ENCODE measurements at places on chromosomes 7 and 10.

GRCh38 chr10:79628083-79628482 is 17.3 kb downstream of the SFTPA1 start:
- no peak for DNase-seq

- no peak for DNase-seq
Observed at GRCh38 chr10:102682981-102683380, 31.2 kb downstream of the ARL3 start.

GRCh38 chr10:78914502-78915189 is 154.1 kb upstream of the ZMIZ1 start:
- no peak for DNase-seq

GRCh38 chr10:35124540-35124939 is 2.1 kb upstream of the CREM start:
- no peak for DNase-seq

- DNase-seq = peak; percentile 92
Observed at GRCh38 chr10:79347226-79347893, at the start of gene PPIF. PPIF (plus strand) TSS chr10:79347469; CDS start chr10:79347549, 80 bp downstream.

GRCh38 chr7:100396421-100396982 is 23.2 kb downstream of the PILRA start:
- peak; percentile 59 for DNase-seq

GRCh38 chr7:47451851-47452205 is 130.1 kb downstream of the TNS3 start:
- DNase-seq = no peak
